Kidney (tissue), 22 donors: ENCODE measurements at places on chromosomes 7 and 10.

DNA sequence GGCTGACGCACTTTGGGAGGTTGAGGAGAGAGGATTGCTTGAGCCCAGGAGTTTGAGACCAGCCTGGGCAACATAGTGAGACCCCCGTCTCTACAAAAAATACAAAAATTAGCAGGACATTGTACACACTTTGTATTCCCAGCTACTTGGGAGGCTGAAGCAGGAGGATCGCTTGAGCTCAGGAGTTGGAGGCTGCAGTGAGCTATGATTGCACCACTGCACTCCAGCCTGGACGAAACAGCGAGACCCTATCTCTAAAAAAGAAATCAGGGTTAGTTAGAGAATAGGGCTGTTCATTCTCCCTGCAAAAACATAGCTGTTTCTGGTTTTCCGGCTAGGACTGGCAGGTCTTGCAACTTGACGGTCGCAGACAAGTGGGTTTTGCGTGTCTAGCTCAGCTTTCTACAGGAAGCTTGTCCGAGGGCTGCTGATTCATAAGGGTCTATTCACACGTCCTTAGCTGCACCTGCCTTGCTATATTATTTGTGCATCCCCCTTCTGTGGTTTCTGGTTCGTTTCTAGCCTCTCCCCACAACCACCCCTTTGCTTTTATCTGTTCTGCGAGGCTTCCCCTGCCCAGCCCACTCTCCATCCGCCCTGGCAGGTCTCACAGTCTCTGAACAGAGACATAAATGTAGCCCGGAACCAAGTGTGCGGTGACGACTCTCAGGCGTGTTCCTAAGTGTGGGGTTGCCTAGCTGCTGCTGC lies 10.7 kb downstream of the AMZ1 start:
- H3K27ac ChIP-seq: no peak overlapping the region
- no peak overlapping the region for H3K4me3 ChIP-seq
- H3K4me1 ChIP-seq: no peaks in the 10 kb centered on the region

GRCh38 chr10:131569851-131570715 lies 258.6 kb upstream of the TCERG1L start:
- H3K27me3 ChIP-seq: no peaks in the 10 kb centered on the region
- H3K4me1 ChIP-seq: no peaks in the 10 kb centered on the region
- no peaks in the 10 kb centered on the region for H3K36me3 ChIP-seq

GRCh38 chr7:81680120-81680519 lies 89.7 kb downstream of the HGF start:
- H3K4me1 ChIP-seq: no peaks in the 10 kb centered on the region
- DNase-seq: no peak
- H3K36me3 ChIP-seq: no peaks in the 10 kb centered on the region
- no peak overlapping the region for H3K4me3 ChIP-seq

DNA sequence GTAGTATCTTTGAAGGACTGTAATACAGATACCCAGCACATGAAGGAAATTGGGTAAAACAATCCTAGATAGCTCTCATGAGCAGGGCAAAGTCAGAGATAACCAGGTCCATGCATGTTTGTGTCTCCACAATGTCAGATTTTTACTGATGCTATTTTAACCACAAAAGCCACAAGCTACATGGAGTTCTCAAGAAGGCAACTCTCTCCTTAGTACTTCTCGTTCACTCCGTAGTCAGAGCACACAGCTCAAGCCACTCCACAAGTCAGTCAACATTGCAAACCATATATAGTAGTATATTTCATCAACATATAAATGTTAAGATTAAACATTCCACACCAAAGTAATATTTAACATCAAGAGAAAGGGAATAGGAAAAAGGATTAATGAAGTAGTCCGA lies 98.0 kb upstream of the PIK3CG start:
- H3K36me3 ChIP-seq: no peaks in the 10 kb centered on the region
- no peak overlapping the region for H3K27ac ChIP-seq
- no peaks in the 10 kb centered on the region for H3K27me3 ChIP-seq
- no peak overlapping the region for H3K4me3 ChIP-seq
- DNase-seq: no peak

- H3K4me1 ChIP-seq: no peaks in the 10 kb centered on the region
- H3K27ac ChIP-seq: no peak overlapping the region
- H3K36me3 ChIP-seq: no peaks in the 10 kb centered on the region
- H3K4me3 ChIP-seq: no peak overlapping the region
- DNase-seq: no peak
Measured at GRCh38 chr7:128041203-128041602, 10.0 kb upstream of the LRRC4 start.

GRCh38 chr7:29163854-29164253 lies 17.5 kb upstream of the CPVL start:
- no peak overlapping the region for H3K4me3 ChIP-seq
- no peaks in the 10 kb centered on the region for H3K36me3 ChIP-seq
- H3K4me1 ChIP-seq: no peaks in the 10 kb centered on the region
- H3K27ac ChIP-seq: no peak overlapping the region

GRCh38 chr7:93364806-93365205 lies 132.6 kb downstream of the VPS50 start:
- H3K4me1 ChIP-seq: no peaks in the 10 kb centered on the region
- no peak for DNase-seq
- no peaks in the 10 kb centered on the region for H3K27me3 ChIP-seq
- no peak overlapping the region for H3K4me3 ChIP-seq

GRCh38 chr7:26704786-26705185 lies 159.6 kb downstream of the SKAP2 start:
- no peaks in the 10 kb centered on the region for H3K4me1 ChIP-seq
- H3K36me3 ChIP-seq: no peaks in the 10 kb centered on the region
- H3K27me3 ChIP-seq: no peaks in the 10 kb centered on the region
- no peak for DNase-seq

DNA sequence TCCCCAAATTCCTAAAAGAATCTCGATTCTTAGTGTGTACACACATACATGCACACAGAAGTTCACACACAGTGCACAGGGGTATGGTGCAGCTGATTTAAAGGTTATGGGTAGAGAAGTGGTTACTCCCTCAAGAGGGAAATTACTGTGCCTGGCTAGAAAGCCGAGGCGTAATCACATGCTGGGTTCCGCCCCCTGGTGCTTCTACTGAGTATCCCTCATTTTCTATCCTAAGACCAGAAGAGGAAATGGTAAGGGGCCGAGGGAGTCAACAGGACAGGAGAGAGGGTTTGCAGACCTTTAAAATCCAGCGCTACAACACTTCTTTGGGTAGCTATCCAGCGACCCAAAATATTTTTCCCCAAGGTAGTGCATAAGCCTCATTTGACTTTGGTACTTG lies 147.3 kb upstream of the TMEM196 start:
- no peak overlapping the region for H3K4me3 ChIP-seq
- H3K27ac ChIP-seq: no peak overlapping the region
- no peaks in the 10 kb centered on the region for H3K27me3 ChIP-seq
- no peaks in the 10 kb centered on the region for H3K4me1 ChIP-seq
- DNase-seq: no peak

DNA sequence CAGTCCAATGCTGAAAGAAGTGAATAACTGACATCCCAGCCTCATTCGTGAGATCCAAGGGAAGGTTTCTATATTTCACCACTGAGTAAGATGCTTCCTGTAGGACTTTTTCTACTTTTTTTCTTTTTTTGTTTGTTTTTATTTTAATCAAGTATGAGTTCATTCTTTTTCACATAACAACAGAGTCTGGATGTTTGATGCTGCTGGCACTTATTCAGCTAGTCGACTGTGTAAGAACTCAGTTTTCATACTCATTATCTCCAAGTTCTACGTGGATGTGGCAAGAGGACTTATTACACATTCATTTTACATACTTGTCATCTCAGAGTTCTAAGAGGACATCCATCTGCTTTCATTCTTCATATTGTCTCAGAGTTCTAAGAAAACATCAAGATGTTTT lies 86.9 kb downstream of the CPXM2 start:
- DNase-seq: no peak
- no peaks in the 10 kb centered on the region for H3K27me3 ChIP-seq
- no peaks in the 10 kb centered on the region for H3K36me3 ChIP-seq
- H3K27ac ChIP-seq: no peak overlapping the region
- no peak overlapping the region for H3K4me3 ChIP-seq

- H3K4me1 ChIP-seq: no peaks in the 10 kb centered on the region
- no peaks in the 10 kb centered on the region for H3K36me3 ChIP-seq
- no peaks in the 10 kb centered on the region for H3K27me3 ChIP-seq
Measured at GRCh38 chr10:42984035-42984610, 92.7 kb upstream of the RET start.

GRCh38 chr10:46556515-46557318 lies at the start of gene GPRIN2:
GPRIN2 (minus strand) TSS chr10:46556658; CDS start chr10:46550736, 5,922 bp downstream.
- H3K27ac ChIP-seq: no peak within 1 kb of the TSS
- DNase-seq: peak; percentile 70
- peak within 1 kb of the TSS; percentile 74 for H3K4me3 ChIP-seq
- H3K36me3 ChIP-seq: no peaks in the 10 kb centered on the region
- no peaks in the 10 kb centered on the region for H3K27me3 ChIP-seq

- H3K27me3 ChIP-seq: no peaks in the 10 kb centered on the region
- H3K36me3 ChIP-seq: no peaks in the 10 kb centered on the region
- H3K4me1 ChIP-seq: no peaks in the 10 kb centered on the region
- no peak overlapping the region for H3K4me3 ChIP-seq
Measured at GRCh38 chr7:94015538-94015937, 11.4 kb upstream of the BET1 start.

- H3K36me3 ChIP-seq: no peaks in the 10 kb centered on the region
- no peak overlapping the region for H3K4me3 ChIP-seq
- no peaks in the 10 kb centered on the region for H3K27me3 ChIP-seq
- H3K27ac ChIP-seq: no peak overlapping the region
- H3K4me1 ChIP-seq: no peaks in the 10 kb centered on the region
Measured at GRCh38 chr10:110612087-110612486, 32.0 kb upstream of the RBM20 start.

DNA sequence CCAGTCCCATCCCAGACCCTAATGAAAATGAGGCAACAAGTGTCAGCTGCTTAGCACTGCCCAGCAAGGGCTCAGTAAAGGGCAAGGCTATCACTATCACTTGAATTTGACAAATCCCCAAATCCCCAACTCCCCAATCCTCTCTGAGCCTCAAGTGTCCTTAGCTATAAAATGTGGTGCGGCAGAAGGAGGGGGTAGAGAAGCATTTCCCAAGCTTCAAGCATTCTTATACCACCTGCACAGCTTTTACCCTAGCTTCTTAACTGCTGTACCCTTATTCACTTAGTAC lies 41.6 kb downstream of the XPNPEP1 start:
- no peak overlapping the region for H3K27ac ChIP-seq
- peak; percentile 4 for DNase-seq
- peaks cover 7% of the 10 kb centered on the region for H3K36me3 ChIP-seq
- H3K4me1 ChIP-seq: no peaks in the 10 kb centered on the region

GRCh38 chr7:81932936-81933335 lies 163.1 kb upstream of the HGF start:
- H3K27ac ChIP-seq: no peak overlapping the region
- no peaks in the 10 kb centered on the region for H3K36me3 ChIP-seq
- DNase-seq: no peak
- H3K4me3 ChIP-seq: no peak overlapping the region

DNA sequence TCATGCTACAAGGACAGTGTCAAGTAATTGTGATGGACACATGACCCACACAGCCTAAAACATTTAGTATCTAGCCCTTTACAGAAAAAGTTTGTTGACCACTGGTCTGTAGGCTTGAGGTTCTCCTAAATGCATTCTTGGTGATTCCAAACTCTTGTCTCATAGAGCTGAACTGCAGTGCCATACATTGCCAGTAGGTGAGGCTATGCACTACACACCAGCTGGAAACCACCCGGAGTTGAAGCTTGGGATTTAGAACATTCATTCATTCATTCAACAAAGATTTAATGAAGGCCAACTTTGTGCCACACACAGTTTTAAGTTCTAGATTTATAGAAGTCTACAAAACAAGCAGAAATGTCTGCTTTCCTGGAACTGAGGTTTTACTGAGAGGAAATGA lies 77.3 kb upstream of the TCF7L2 start:
- H3K27me3 ChIP-seq: no peaks in the 10 kb centered on the region
- H3K36me3 ChIP-seq: no peaks in the 10 kb centered on the region
- H3K27ac ChIP-seq: no peak overlapping the region

DNA sequence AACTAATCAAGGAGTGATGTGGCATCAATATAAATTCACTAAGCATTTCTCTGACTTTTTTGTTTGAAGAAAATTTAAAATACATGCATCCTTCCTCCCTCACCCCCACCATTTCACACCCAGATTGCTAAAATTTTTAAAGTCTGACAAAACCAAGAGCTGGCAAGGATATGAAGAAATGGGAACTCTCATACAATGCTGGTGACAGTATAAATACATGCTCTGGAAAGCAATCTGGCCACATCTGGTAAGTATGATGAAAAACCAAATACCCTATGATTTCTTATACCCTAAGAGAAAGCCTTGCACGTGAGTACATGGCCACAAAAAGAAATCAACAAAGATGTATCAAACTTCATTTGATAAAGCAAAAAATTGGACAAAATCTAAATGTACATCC lies 31.2 kb downstream of the P4HA1 start:
- no peaks in the 10 kb centered on the region for H3K4me1 ChIP-seq
- H3K4me3 ChIP-seq: no peak overlapping the region

GRCh38 chr7:2251381-2251780 lies 9.4 kb downstream of the NUDT1 start:
- H3K4me1 ChIP-seq: no peaks in the 10 kb centered on the region
- DNase-seq: no peak
- no peak overlapping the region for H3K27ac ChIP-seq
- H3K36me3 ChIP-seq: no peaks in the 10 kb centered on the region
